CD4-positive, alpha-beta memory T cell (primary cell): ENCODE measurements at places on chromosomes 3 and 15.

- DNase-seq = no peak
These were observed 49.5 kb upstream of the FILIP1L start for GRCh38 chr3:100163787-100164186.

DNA sequence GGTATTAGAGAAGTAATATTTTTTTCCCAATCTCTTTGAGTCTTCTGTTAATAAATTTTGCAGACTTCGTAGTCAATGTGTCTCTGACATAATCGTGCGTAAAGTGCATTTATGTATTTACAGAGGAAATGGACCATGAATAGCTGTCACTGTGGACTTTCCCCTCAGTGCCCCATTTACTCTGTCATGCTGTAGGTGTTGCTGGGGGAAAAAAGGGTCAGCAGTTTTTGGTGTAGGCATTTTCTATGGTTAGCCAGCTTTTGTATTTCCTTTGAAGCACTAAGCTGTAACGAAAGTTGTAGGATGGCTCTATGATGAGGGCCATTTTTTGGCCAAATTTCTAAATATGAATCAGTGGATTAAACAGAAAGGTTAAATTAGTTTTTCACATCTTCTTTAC lies 598.4 kb downstream of the FGF12 start:
- DNase-seq = no peak

DNA sequence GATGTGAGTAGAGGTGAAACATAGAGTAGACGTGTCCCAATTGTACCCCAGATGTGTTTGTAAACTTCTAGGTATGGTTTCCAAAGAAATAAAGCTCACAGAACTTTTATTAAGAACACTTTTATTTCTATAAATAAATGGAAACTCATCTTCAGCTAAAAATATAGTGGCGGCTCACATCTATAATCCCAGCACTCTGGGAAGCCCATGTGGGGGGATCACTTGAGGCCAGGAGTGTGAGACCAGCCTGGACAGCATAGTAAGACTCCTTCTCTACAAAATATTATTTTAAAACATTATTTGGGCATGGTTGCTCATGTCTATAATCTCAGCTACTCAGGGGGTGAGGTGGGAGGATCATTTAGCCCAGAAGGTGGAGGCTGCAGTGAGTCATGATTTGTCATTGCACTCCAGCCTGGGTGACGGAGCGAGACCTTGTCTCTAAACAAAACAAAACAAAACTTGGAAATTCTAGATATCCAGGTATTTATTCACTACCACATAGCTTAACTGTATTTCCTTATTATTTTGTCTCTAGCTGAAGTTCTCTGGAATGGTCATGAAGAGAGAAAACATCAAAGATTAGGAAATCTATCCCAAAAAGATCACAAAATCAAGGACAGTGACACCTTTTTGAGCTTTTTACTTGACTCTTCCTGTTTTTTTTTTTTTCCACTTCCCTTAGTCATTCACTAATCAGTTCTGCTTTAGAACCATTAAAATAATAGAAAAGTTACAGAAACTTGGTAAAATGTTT lies 258.1 kb downstream of the TIGIT start:
- no peak for DNase-seq

DNA sequence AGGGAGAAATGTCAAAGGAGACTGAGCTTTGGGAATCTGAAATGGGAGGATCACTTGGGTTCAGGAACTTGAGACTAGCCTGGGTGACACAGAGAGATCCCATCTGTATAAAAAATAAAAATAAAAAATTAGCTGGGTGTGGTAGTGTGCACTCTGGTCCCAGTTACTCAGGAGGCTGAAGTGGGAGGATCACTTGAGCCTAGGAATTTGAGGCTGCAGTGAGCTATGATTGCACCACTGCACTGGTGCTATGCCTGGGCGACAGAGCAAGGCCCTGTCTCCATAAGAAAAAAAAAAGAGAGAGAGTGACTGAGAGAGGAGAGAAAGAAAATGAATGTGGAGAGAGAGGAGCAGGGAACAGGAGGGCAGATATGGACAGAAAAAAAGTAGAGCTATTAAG lies 72.8 kb downstream of the SENP2 start:
- no peak for DNase-seq

DNA sequence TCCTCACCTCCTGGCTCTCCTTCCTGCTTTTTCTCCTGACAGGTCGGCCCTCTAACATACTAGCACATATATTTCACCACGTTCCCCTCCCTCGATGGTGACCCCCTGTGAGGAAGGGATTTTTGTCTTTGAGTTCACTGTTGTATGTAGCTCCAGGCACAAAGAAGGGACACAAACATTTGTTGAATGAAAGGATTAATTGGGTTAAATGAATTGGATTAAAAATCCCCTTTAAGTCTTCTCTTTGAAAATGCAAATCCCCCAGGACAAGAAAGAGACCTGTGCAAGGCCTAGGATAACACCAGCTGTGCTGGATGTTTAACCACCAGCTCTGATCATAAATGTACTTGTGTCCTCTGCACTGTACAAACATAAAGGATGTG lies 3.3 kb downstream of the CALML4 start:
- DNase-seq = no peak

DNA sequence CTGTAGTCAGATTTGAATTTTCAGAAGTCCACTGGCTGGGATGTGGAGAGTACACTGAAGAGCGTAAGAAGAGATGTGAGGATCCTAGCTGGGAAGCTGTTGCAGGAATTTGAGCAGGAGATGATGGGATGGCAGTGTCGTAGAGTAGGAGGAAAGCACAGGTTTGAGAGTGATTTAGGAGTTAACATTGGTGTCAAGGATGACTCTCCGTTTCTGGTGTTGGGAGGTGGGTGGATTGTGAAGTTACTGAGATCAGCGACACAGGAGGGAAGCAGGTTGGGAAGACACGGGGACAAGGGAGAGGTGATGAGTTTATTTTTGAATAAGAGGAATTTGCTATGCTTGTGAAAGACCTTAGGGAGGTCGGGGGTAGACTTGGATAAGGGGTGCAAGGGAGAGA lies 434.2 kb upstream of the TPM1 start:
- no peak for DNase-seq

DNA sequence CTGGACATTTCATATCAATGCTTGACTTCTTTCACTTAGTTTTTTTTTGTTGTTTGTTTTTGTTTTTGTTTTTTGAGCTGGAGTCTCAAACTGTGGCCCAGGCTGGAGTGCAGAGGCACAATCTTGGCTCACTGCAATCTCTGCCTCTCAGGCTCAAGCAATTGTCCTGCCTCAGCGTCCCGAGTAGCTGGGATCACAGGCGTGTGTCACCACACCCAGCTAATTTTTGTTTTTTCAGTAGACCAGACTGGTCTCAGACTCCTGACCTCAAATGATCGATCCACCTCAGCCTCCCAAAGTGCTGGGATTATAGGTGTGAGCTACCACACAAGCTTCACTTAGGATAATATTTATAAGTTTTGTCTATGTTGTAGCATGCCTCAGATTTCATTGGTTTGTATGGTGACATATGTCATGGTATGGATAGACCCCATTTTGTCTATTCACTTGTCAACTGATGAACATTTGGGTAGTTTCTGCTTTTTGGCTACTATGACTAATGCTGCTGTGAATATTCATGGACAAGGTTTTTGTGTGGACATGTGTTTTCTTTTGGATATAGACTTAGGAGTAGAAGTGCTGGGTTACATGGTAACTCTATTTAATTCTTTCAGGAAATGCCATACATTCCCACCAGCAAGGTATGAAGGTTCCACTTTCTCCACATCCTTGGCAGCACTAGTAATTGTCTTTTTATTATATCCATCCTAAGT lies 6.8 kb upstream of the PRR23E start:
- no peak for DNase-seq

DNA sequence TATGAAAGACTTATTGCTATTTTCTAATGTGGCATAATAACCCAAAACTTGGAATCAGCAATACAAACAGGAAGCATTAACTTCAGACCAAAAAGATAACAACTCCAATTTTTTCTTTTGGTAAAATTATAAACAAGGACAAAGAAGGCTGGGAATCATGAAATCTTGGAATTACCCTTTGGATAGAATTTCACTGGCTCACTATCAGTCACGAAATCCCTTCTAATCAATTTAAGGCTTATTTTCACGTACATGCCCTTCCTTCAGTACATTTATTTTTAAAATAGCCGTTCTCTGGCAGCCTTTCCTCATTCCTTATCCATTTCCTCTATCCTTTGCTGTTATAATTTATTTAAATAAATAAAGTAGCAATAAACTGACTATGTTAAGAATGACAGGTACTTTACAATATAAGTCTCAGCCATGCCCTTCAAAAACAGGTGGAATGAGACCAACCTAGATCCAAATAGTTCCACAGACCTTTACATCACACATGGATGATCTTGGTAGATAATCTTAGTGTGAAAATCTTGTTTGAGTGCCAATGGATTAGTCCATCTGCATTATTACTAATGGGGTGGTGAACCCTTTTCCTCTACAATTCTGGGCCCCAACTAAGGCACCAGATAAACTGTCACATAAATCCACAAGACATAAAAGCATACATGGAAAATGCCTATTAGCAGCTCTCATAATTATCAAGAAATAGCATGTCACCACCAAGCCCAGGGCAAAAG lies 38.9 kb downstream of the ABI3BP start:
- DNase-seq = no peak

GRCh38 chr3:12158387-12159226 lies at the start of gene TIMP4:
TIMP4 (minus strand) TSS chr3:12158912; CDS start chr3:12158840, 72 bp downstream.
- no peak for DNase-seq

DNA sequence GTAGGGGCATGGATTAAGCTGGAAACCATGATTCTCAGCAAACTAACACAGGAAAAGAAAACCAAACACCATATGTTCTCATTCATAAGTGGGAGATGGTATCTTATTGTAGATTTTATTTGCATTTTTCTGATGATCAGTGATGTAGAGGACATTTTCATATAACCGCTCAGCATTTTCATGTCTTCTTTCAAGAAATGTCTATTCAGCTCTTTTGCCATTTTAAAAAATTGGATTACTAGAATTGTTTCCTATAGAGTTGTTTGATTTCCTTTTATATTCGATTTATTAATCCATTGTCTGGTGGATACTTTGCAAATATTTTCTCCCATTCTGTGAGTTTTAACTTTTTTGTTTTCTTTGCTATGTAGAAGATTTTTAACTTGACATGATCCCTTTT lies 682.2 kb upstream of the BCHE start:
- no peak for DNase-seq

DNA sequence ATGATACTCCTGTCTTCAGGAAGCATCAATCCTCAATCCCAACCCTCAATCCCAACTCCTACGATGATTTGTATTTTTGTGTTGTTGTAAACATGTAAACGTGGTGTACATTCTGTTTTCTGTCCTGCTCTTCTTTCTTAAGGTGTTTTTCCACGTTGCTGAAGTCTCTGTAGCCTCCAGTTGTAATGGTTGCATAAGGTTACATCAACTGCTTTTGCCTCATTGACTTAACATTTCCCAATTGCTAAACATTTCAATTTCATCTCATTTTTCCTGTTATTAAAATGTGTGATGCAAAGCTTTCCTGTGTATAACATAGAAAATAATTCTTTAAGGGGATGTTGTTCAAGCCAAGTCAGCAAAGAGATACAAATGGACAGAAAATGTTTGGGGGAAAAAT lies 33.4 kb downstream of the HRH1 start:
- no peak for DNase-seq

GRCh38 chr3:171172070-171172469 lies 145.6 kb upstream of the SLC2A2 start:
- no peak for DNase-seq

- DNase-seq = no peak
These were observed 11.8 kb downstream of the PARP15 start for GRCh38 chr3:122589297-122589696.

- no peak for DNase-seq
These were observed 46.8 kb upstream of the TBC1D23 start for GRCh38 chr3:100213891-100214573.
